ENCODE measurements at places on chromosomes 12 and 14.

DNA sequence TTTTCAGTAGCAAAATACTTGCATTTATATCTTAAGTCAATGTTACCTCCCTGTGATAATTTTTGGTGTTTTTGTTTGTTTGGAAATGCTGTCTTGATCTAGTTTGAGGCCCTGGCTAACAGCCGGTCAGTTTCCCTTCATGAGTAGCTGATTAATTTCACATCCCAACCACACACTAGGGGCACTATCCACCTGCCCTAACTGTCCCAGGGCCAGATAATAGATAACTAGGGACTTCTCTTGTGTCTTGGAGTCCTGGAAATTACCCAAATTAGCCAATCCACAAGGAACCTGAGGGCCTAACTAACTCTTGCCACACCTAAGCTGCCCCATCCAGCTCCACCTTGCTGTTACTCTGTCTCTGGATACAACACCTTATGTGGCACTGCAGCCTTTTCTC lies 399.9 kb downstream of the FOXG1 start:
- H3K27ac ChIP-seq: no peak overlapping the region
- DNase-seq: no peak
- H3K27me3 ChIP-seq: no peaks in the 10 kb centered on the region
- no peaks in the 10 kb centered on the region for H3K36me3 ChIP-seq
- no peak overlapping the region for H3K4me3 ChIP-seq

- H3K36me3 ChIP-seq: no peaks in the 10 kb centered on the region
- no peak overlapping the region for H3K4me3 ChIP-seq
- peak; percentile 1 for DNase-seq
- no peak overlapping the region for H3K27ac ChIP-seq
- no peaks in the 10 kb centered on the region for H3K27me3 ChIP-seq
These were observed 456.2 kb downstream of the FOXG1 start for GRCh38 chr14:29222671-29223268.

DNA sequence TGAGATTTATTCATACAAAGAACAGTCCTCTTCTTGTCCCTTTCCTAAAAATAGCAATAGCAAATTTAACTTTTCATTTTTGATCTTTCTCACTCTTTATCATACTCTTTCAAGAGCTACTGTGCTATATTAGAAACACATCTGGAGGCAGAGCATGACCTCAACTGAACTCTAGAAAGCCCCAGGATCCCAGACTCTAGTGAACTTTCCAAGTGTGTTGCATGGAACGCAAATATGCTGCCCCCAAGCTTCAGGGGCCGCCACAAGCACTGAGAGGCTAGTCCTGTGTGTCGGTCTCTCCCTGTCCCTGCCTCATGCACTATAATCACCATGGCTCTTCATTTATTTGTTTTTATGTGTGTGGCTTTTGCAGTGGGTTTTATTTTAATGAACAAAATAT lies 38.7 kb upstream of the ZNF641 start:
- no peaks in the 10 kb centered on the region for H3K27me3 ChIP-seq
- no peak overlapping the region for H3K27ac ChIP-seq
- no peaks in the 10 kb centered on the region for H3K36me3 ChIP-seq
- H3K4me3 ChIP-seq: no peak overlapping the region
- DNase-seq: no peak
- H3K4me1 ChIP-seq: no peaks in the 10 kb centered on the region

DNA sequence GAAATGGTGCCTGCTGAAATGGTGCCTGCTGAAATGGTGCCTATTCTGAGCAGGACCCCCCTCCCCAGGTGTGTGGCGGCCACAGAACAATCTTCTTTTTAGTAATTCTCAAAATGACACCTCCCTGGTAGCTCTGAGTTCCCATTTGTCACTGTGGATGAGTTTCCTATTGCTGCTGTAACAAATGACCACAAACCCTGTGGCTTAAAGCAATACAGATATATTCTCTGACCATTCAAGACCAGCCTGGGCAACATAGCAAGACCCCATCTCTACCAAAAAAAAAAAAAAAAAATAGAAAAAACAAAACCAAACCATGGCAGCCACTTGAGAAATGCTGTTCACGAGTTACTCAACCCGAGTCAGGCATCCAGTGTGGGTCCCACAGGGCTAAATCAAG lies 7.9 kb downstream of the ACADS start:
- DNase-seq: no peak
- no peak overlapping the region for H3K27ac ChIP-seq
- H3K4me3 ChIP-seq: no peak overlapping the region
- H3K27me3 ChIP-seq: no peaks in the 10 kb centered on the region
- no peaks in the 10 kb centered on the region for H3K4me1 ChIP-seq
- H3K36me3 ChIP-seq: peaks cover 3% of the 10 kb centered on the region

DNA sequence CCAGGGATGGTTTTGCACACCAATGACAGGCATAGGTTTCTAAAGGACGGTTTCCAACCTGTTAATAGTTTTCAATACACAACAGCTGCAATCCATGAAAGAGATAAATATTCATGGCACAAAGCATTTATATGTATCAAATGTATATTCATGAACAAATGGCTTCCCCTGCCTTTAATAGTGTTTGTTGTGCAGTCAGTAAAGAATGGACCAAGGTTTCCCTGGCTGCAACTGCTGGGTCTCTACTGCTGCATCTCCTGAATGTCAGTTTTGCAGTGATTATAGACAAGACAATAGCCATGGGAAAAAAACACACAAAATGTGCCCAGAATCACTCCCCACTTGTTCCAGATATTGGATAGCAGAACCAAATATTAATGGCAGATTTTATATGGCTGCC lies 284.1 kb downstream of the BTG1 start:
- DNase-seq: no peak
- no peaks in the 10 kb centered on the region for H3K27me3 ChIP-seq
- no peak overlapping the region for H3K4me3 ChIP-seq
- H3K4me1 ChIP-seq: no peaks in the 10 kb centered on the region
- no peaks in the 10 kb centered on the region for H3K36me3 ChIP-seq

DNA sequence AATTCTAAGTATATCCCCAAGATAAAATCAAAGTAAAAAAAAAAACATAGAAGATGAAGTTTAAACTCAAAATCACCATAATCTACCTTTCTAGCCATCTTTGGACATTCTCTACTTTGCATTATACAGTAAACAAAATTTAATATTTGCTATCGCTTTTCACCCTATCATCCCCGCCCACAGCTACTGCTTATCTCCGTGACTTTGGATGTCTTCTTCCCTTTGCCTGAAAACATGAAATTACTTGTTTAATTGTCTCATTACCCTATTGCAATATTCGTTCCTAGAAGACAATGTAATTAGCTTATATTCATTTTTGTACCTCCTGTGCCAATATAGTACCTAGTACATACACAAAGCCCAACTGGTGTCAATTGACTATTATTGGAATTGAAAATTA lies 9.3 kb downstream of the SYNJ2BP start:
- H3K27me3 ChIP-seq: no peaks in the 10 kb centered on the region
- no peak overlapping the region for H3K27ac ChIP-seq
- H3K4me3 ChIP-seq: no peak overlapping the region
- H3K4me1 ChIP-seq: no peaks in the 10 kb centered on the region

DNA sequence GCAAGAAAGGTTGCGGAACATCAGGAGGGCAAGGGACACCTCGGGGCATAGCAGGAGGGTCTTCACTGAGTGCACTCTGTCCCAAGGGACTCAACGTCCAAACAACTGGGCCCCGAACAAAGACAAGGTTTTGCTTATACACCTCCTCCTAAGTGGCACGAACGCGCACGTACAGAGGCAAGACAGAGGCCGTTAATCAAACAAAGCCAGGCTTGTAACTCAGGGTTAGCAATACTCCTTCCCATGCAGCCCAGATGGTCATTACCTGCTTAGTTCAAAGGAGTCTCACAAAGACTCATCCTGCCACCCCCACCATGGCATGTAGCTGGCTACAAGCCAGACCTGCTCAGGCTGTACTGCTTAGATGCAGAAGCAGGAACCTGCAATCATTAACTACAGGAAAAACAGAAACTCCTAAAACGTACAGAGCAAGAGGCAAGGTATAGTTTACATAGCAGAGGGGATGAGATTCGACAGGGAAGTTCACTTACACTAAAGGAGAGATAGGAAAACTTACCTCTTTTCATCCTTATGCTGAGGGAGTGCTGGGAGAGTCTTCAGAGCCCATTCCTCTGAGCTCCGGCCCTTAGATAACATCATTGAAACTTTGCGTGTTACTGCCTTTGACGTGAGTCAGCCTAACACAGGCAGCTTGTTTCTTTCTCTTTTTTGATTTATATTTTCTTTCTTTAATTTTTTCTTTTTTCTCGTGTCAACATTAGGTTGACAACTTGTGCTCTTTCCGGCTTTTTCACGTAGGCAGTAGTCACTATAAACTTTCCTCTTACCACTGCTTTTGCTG lies 1319.1 kb downstream of the TMEM121 start:
- H3K4me3 ChIP-seq: no peak overlapping the region
- DNase-seq: no peak
- H3K27me3 ChIP-seq: no peaks in the 10 kb centered on the region

- DNase-seq: no peak
- H3K4me3 ChIP-seq: no peak overlapping the region
- H3K4me1 ChIP-seq: peaks cover 18% of the 10 kb centered on the region
- no peak overlapping the region for H3K27ac ChIP-seq
These were observed 39.3 kb downstream of the CHGA start for GRCh38 chr14:92962031-92962830.

DNA sequence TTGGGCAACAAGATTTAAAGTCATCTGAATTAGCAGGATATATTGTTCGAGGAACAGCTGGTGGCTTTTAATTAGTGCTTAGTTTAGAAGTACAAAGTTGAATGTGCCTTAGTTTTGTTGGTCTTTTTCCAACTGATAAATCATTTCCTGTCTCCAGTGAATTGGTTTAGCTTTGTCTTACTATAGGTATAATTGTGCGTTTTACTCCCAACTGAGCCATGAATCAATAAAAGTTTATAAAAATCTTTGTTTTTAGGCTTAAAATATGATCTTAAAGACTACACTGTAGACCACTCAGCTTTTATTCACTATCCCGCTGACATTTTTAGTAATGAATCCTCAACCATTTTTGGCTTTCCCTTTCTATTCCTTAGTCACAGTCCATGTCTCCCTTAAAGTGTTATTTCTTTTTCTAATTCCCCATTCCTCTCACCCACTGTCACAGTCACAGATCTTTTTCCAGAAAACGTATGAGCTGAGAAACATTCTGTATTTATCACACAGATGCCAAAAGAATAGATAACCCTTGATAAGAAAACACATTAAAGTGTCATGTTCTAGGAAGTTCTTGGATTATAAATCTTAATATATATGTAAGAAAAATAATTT lies 34.0 kb upstream of the ALG10 start:
- no peak for DNase-seq
- no peaks in the 10 kb centered on the region for H3K36me3 ChIP-seq
- H3K4me1 ChIP-seq: no peaks in the 10 kb centered on the region
- no peaks in the 10 kb centered on the region for H3K27me3 ChIP-seq
- H3K27ac ChIP-seq: no peak overlapping the region
- H3K4me3 ChIP-seq: no peak overlapping the region

DNA sequence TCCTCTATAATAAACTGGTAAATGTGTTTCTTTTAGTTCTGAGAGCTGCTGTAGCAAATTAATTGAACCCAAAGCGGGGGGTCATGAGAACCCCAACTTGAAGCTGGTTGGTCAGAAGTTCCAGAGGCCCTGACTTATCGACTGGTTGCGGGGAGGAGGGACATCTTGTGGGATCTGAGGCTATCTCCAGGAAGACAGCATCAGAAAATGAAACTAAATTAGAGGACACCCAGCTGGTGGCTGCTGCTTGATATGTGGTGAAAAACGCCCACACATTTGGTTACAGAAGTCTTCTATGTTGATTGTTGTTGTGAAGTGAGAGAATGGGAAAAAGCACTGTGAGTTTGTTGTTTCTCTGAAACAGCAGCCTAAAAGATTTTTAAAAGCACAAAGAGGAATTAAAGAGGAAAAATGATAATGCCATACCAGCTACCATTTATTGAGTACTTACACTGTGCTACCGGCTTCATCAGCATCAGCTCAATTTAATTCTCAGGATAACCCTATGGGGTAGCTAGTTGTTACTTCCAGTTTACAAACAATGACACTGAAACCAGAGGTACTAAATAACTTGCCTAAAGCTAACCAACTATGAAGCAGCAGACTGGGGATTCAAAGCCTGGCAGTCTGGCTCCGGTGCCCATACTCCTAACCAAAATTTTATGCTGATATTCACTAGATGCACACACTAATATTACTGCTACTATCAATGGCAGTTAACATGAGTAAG lies 24.3 kb downstream of the DDX24 start:
- no peaks in the 10 kb centered on the region for H3K27me3 ChIP-seq
- H3K36me3 ChIP-seq: peaks cover 95% of the 10 kb centered on the region
- DNase-seq: no peak
- H3K4me3 ChIP-seq: no peak overlapping the region

GRCh38 chr12:76714415-76714814 lies 49.5 kb upstream of the ZDHHC17 start:
- no peak overlapping the region for H3K4me3 ChIP-seq
- DNase-seq: no peak
- H3K27ac ChIP-seq: no peak overlapping the region
- H3K27me3 ChIP-seq: no peaks in the 10 kb centered on the region
- H3K36me3 ChIP-seq: no peaks in the 10 kb centered on the region
- H3K4me1 ChIP-seq: no peaks in the 10 kb centered on the region

DNA sequence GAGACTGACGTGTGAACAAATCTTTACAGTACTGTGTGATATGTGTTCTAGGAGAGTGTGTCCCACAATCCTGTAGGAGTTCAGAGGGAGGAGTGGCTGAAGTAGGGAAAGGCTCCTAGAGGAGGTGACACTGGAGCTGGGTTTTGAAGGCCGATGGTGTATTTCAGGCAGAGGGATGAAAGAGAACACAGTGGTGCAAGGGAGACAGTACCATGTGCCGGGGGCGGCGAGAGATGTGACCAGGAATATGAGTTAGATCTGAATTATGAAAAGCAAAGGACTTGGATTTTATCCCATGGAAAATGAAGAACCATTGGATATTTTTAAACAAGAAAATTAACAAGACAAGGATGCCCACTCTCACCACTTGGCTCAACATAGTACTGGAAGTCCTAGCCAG lies 77.0 kb upstream of the ESRRB start:
- H3K36me3 ChIP-seq: no peaks in the 10 kb centered on the region
- no peak for DNase-seq
- no peak overlapping the region for H3K27ac ChIP-seq
- H3K4me1 ChIP-seq: no peaks in the 10 kb centered on the region
- no peaks in the 10 kb centered on the region for H3K27me3 ChIP-seq

DNA sequence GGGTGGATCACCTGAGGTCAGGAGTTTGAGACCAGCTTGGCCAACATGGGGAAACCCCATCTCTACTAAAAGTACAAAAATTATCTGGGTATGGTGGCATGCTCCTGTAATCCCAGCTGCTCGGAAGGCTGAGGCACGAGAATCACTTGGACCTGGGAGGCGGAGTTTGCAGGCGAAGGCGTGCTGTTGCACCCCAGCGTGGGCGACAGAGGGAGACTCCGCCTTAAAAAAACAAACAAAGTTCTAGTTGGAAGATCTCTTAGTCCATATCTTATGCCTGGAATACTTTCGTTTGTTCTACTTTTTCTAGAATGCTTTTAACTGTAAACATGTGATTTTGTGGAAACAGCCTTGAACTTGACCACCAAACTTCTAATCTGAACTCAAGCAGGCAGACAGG lies 38.7 kb downstream of the PPHLN1 start:
- H3K36me3 ChIP-seq: no peaks in the 10 kb centered on the region
- H3K4me1 ChIP-seq: no peaks in the 10 kb centered on the region

Measured in thyroid gland (tissue), 4 donors.